ENCODE measurements at places on chromosomes 7 and 10. TPM values are rescaled to one million over a fixed set of nuclear protein-coding genes. Genes with fewer than 3 reads are reported as not detected.

- peaks cover 70% of the 10 kb centered on the region for H3K36me3 ChIP-seq
- peak overlapping the region; percentile 89 for H3K27ac ChIP-seq
- peaks cover 20% of the 10 kb centered on the region for H3K4me1 ChIP-seq
- no peak for DNase-seq
- no peaks in the 10 kb centered on the region for H3K27me3 ChIP-seq
These were observed 1.0 kb upstream of the NOLC1 start for GRCh38 chr10:102150970-102151773.

- H3K27me3 ChIP-seq, result peaks cover 9% of the 10 kb centered on the region
- no peak for DNase-seq
- H3K4me3 ChIP-seq, result no peak overlapping the region
- no peaks in the 10 kb centered on the region for H3K36me3 ChIP-seq
- H3K27ac ChIP-seq, result peak overlapping the region; percentile 20
These were observed 73.0 kb upstream of the SFMBT2 start for GRCh38 chr10:7483848-7484247.

DNA sequence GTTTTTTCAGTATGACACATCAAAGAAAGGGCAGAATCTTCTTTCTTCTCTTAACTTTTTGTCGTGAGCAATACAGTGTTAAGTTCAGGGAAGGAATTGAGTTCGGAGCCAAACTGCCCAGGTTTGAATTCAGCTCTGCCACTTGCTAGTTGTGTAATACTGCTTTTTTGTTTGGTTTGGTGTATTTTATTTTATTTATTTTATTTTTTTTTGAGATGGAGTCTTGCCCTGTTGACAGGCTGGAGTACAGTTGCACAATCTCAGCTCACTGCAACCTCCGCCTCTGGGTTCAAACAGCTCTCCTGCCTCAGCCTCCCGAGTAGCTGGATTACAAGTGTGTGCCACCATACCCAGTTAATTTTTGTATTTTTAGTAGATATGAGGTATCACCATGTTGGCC lies 539.8 kb upstream of the GALNT17 start:
- H3K36me3 ChIP-seq, result no peaks in the 10 kb centered on the region
- no peak for DNase-seq
- H3K27ac ChIP-seq, result no peak overlapping the region
- H3K4me3 ChIP-seq, result no peak overlapping the region
- peaks cover 18% of the 10 kb centered on the region for H3K27me3 ChIP-seq

- no peaks in the 10 kb centered on the region for H3K36me3 ChIP-seq
- no peak overlapping the region for H3K27ac ChIP-seq
- no peaks in the 10 kb centered on the region for H3K27me3 ChIP-seq
- H3K4me3 ChIP-seq, result no peak overlapping the region
- H3K4me1 ChIP-seq, result no peaks in the 10 kb centered on the region
These were observed 178.3 kb upstream of the AUTS2 start for GRCh38 chr7:69419934-69420333.

GRCh38 chr7:127892488-127893314 lies 138.5 kb downstream of the LRRC4 start:
- no peaks in the 10 kb centered on the region for H3K27me3 ChIP-seq
- H3K27ac ChIP-seq, result no peak overlapping the region
- peaks cover 9% of the 10 kb centered on the region for H3K4me1 ChIP-seq

DNA sequence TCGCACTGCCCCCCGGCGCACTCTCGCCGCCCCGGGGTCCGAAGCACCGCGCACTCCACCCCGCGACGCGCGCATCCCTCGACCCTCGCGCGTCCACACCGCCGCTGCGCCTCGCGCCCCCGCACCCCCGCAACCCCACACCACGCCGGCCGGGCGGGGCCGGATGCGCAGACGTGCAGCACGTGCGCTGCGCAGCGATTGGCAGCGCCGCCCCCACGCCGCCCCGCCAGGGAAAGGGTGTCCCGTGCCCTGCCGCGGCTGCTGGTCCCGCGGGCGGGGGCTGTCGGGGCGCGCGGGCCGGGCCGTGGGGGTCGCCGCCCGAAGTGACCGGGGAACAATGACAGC lies 53.7 kb upstream of the KDM7A start:
- peak; percentile 67 for DNase-seq
- no peaks in the 10 kb centered on the region for H3K36me3 ChIP-seq
- H3K4me1 ChIP-seq, result peaks cover 26% of the 10 kb centered on the region
- peak overlapping the region; percentile 66 for H3K4me3 ChIP-seq
- peak overlapping the region; percentile 61 for H3K27ac ChIP-seq

DNA sequence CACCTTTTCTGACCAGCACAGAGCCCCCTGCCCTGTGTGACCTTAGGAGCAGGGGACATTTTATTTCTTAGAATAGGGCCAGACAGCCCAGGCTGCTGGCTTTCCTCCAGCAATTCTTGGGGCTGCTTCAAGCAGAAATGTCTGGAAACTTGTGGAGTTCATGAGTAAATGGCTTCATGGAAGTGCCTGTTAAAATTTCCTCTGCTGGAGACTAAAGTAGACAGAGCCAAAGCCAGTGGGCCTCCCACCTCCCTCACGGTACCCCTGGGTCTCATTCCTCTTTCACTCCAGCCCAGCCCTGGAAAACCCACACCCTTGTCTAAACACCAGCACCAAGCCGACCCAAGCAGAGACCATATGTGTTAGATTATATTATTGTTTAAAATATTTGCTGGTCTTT lies 505.5 kb upstream of the ZMIZ1 start:
- no peak for DNase-seq
- H3K36me3 ChIP-seq, result no peaks in the 10 kb centered on the region
- H3K27me3 ChIP-seq, result no peaks in the 10 kb centered on the region
- H3K27ac ChIP-seq, result no peak overlapping the region
- H3K4me1 ChIP-seq, result no peaks in the 10 kb centered on the region

GRCh38 chr10:101304316-101304715 lies 49.6 kb upstream of the BTRC start:
- no peak for DNase-seq
- no peak overlapping the region for H3K27ac ChIP-seq
- no peak overlapping the region for H3K4me3 ChIP-seq
- peaks cover 26% of the 10 kb centered on the region for H3K27me3 ChIP-seq

Gene ZP3
- total RNA-seq, result not detected

Gene GIMAP6
- total RNA-seq, result 69.3 TPM

Gene ZNF365
- total RNA-seq, result 1.2 TPM
